ENCODE measurements at places on chromosomes 4 and X. TPM values are rescaled to one million over a fixed set of nuclear protein-coding genes. Genes with fewer than 3 reads are reported as not detected.

SLC26A1 gene
- polyA plus RNA-seq: 0.51 TPM

PRRG3 gene
- polyA plus RNA-seq: 0.03 TPM

WDFY3 gene
- polyA plus RNA-seq: 13.7 TPM

KDM6A gene
- polyA plus RNA-seq: 3.9 TPM

SPANXN3 gene
- not detected for polyA plus RNA-seq

MAOB gene
- 111 TPM for polyA plus RNA-seq

NCAPG gene
- polyA plus RNA-seq: 0.10 TPM

PLRG1 gene
- polyA plus RNA-seq: 22.7 TPM

POF1B gene
- polyA plus RNA-seq: 0.49 TPM

CT45A9 gene
- not detected for polyA plus RNA-seq

MAML3 gene
- polyA plus RNA-seq: 3.1 TPM
